ENCODE measurements at places on chromosomes 11 and 22.

GRCh38 chr11:118882491-118882890 lies 1.2 kb upstream of the CXCR5 start:
- no peaks in the 10 kb centered on the region for H3K36me3 ChIP-seq
- no peak overlapping the region for H3K4me3 ChIP-seq
- no peak for DNase-seq

DNA sequence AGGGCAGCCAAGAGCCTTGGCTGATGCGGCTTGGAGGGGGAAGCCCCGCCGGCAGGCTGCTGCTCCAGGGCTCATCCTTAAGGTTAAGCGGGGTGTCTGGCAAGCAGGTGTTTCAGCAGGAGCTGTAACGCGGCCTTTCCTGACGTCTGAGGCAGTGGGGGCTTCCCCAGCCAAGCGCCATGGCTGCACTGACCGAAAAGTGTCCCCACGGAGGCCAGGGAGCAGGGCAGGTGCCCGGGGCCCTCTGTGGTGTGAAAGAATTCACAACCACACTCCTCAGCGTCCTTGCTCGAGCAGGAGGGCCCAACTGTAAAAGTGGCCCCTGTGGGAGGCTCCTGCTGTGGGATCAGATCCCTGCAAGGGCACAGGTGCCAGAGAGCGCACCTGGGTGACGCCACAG lies 79.2 kb downstream of the DHCR7 start:
- H3K4me3 ChIP-seq: no peak overlapping the region
- no peaks in the 10 kb centered on the region for H3K27me3 ChIP-seq
- no peaks in the 10 kb centered on the region for H3K36me3 ChIP-seq

GRCh38 chr11:121792185-121792584 lies 323.8 kb downstream of the BLID start:
- H3K27ac ChIP-seq: no peak overlapping the region
- no peaks in the 10 kb centered on the region for H3K4me1 ChIP-seq
- DNase-seq: no peak
- H3K27me3 ChIP-seq: no peaks in the 10 kb centered on the region
- H3K36me3 ChIP-seq: no peaks in the 10 kb centered on the region

- peak; percentile 61 for DNase-seq
- H3K4me1 ChIP-seq: peaks cover 99% of the 10 kb centered on the region
- peak overlapping the region; percentile 30 for H3K4me3 ChIP-seq
- H3K27me3 ChIP-seq: no peaks in the 10 kb centered on the region
- peaks cover 64% of the 10 kb centered on the region for H3K36me3 ChIP-seq
Measured at GRCh38 chr22:46089426-46090035, 60.8 kb upstream of the PPARA start.

GRCh38 chr22:37455896-37456295 lies 28.6 kb upstream of the ELFN2 start:
- H3K27me3 ChIP-seq: no peaks in the 10 kb centered on the region
- no peaks in the 10 kb centered on the region for H3K36me3 ChIP-seq
- DNase-seq: no peak
- H3K4me1 ChIP-seq: peaks cover 5% of the 10 kb centered on the region

DNA sequence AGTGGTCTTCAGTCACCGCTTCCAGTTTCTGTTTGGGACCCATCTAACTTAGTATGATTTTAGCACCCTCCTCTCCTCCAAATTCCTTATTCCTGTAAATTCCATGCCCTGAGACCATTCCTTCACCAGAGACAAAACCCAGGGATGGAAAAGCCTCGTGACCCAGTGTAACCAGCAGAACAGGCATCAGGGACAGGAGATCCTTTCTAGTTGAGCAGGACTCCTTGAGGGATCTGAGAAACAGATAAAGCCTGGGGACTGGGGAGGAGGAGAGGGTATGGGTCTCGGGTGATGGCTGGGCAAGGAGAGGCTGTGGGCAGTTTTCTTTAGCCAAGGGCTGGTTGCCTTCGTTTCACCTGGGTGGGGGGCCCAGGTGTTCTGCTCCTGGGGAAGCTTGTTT lies 40.9 kb downstream of the TEAD1 start:
- no peak overlapping the region for H3K27ac ChIP-seq
- no peaks in the 10 kb centered on the region for H3K4me1 ChIP-seq
- H3K36me3 ChIP-seq: no peaks in the 10 kb centered on the region
- no peak for DNase-seq
- no peaks in the 10 kb centered on the region for H3K27me3 ChIP-seq

DNA sequence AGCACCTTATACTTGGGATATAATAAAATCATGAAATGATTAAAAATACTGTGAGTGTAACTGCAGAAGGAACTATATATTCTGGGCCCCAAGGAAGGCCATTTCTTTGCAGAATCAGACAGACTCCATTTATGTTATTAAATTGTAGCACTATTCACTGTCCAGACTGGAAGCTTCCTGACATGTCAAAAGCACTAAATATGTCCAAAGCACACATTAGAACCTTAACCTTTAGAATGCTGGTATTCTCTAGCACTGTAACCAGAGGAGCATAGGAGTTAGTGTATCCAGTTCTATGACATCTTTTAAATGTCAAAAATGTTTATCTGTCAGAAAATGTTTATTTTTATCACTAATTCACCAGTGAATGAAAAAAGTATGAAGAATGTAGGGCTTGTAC lies 246.9 kb downstream of the CADM1 start:
- H3K27me3 ChIP-seq: no peaks in the 10 kb centered on the region
- no peak overlapping the region for H3K4me3 ChIP-seq
- no peak overlapping the region for H3K27ac ChIP-seq

DNA sequence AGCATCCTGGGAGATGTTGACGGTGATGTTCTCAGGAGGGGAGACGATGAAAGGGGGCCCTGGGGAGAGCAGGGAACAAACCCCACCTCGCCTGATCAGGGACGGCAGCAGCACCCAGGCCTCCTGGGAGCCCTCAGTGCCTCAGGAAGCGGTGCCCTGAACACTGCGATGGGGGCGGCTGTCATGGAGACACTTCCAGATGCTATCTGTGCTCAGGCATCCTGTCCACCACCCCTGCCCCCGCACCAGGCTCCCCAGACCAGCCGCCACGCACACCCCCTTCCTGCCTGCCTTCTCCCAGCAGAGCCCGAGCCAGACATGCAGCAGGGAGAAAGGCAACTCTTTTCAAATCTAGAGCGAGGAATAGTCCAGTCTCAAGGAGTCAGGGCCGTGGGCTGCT lies 20.6 kb downstream of the IGSF9B start:
- no peaks in the 10 kb centered on the region for H3K27me3 ChIP-seq
- no peaks in the 10 kb centered on the region for H3K4me1 ChIP-seq
- no peak overlapping the region for H3K27ac ChIP-seq
- H3K36me3 ChIP-seq: no peaks in the 10 kb centered on the region

DNA sequence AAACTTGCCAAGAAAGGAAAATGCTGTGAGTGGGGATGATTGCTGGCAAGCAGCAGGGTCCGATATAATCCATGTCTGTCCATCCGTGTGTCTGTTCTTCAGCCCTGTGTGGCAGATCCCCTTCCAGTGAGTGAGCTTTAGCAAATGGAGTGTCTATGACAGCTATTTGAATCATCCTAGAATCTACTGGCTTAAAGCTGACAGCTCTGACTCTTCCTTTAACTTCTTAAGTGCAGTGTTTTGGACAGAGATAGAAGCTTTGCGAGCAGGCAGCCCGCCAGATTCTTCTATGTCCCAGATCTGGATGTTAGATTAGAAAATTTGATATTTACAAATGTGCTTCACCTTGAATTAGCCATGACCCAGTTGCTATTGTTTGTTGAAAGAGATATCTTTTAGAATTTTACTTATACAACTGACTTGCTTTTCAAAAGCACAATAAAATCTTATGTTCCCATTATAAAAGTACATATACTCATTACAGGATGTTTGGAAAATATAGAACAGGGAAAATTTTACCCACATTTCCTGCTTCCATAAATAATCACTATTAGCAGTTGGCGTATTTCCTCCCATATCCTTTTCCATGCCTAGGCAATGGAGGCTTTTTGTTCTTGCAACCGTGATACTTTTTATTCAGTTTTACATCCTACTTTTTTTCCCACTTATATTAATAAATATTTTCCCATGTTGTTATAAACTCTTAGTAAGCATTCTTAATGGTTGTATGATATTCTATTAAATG lies 124.5 kb downstream of the COMMD9 start:
- H3K36me3 ChIP-seq: no peaks in the 10 kb centered on the region
- H3K4me1 ChIP-seq: peaks cover 9% of the 10 kb centered on the region
- no peak for DNase-seq
- no peak overlapping the region for H3K27ac ChIP-seq

- no peak overlapping the region for H3K4me3 ChIP-seq
- no peaks in the 10 kb centered on the region for H3K4me1 ChIP-seq
- H3K36me3 ChIP-seq: no peaks in the 10 kb centered on the region
- no peaks in the 10 kb centered on the region for H3K27me3 ChIP-seq
- H3K27ac ChIP-seq: no peak overlapping the region
Measured at GRCh38 chr11:124608147-124608546, 3.1 kb upstream of the PANX3 start.

DNA sequence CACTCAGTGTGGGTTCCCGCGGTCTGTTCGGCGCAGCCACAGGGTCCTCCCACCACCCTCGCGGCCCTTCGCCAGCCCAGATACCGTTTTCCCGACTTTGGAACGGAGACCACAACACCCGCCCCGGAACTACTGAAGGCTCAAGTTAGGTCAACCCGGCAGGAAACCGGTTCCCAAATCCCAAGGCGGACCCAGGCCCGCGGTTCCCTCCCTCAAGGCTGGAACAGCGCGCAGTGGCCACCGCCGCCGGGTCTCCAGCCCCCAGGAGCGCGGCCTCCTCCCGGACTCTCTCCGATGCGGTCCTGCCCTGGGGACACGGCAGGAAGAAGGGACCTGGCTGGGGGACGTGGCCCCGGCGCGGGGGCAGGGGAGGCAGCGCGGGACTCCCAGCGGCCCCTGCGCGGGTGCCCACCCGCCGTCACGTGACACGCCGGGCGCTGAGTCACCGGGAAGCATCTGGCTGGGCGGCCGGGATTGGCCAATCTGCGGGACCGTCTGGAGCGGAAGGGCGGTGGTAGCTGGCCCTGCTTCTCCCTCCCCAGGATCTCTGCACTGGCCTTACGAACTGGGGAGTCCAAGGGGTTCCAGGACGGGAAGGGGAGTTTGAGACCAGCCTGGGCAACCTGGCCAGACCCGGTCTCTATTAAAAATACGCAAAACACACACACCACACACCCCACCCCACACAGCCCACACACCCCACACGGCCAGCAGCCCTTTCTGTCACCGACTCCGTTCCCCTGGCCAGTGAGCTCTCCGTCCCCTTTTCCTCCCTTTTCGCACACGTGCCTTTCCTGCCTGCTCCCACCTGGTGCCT lies 21.5 kb upstream of the MALAT1 start:
- DNase-seq: peak; percentile 99
- peak overlapping the region; percentile 99 for H3K27ac ChIP-seq
- peak overlapping the region; percentile 73 for H3K4me3 ChIP-seq
- no peaks in the 10 kb centered on the region for H3K27me3 ChIP-seq

DNA sequence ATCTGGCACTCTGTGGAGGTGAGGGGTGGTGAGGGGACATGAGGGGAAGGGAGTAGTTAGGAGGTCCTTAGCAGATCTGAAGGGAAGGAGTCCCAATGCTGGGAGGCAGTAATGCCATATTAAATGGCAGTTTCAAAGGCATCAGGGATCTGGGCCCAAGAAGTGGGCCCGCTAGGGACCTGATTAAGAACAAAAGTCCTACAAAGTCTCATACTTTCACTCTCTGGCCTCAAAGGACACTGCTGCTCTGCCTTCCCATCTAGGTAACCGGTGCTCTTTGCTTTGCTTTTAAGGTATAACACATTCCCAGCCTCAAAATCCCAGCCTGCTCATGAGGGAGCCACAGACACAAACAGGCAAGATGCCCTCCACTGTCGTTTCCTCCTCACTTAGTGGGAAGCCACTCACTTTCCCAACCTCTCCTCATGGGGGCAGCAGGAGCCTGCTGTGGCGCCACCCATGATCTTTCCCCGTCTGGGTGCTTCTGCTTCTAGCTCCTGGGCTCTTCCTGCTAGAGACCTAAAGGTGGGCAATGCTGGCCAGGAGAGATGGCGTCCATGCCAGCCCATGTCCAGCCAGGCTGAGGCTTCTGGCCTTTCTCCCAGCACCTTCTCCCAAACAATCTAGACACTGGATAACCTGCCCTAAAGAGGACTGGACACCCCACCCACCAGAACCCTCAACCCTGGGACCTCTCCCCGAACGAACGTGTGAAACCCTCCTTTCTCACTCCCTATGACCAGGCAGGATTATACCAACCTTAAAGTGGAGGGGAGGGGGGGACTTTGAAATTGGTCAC lies 68.3 kb downstream of the PLEKHA7 start:
- DNase-seq: peak; percentile 77
- H3K27me3 ChIP-seq: no peaks in the 10 kb centered on the region
- H3K4me1 ChIP-seq: no peaks in the 10 kb centered on the region
- no peak overlapping the region for H3K27ac ChIP-seq
- no peak overlapping the region for H3K4me3 ChIP-seq

GRCh38 chr11:113555071-113555619 lies 79.9 kb upstream of the DRD2 start:
- no peaks in the 10 kb centered on the region for H3K27me3 ChIP-seq
- H3K36me3 ChIP-seq: no peaks in the 10 kb centered on the region

GRCh38 chr22:44823396-44823795 lies 71.0 kb downstream of the ARHGAP8 start:
- H3K27me3 ChIP-seq: peaks cover 9% of the 10 kb centered on the region
- DNase-seq: no peak
- H3K36me3 ChIP-seq: no peaks in the 10 kb centered on the region
- no peak overlapping the region for H3K4me3 ChIP-seq

- no peak overlapping the region for H3K4me3 ChIP-seq
- H3K27ac ChIP-seq: no peak overlapping the region
- H3K4me1 ChIP-seq: peaks cover 9% of the 10 kb centered on the region
- no peaks in the 10 kb centered on the region for H3K27me3 ChIP-seq
Measured at GRCh38 chr11:82864268-82864667, 36.0 kb downstream of the PRCP start.

DNA sequence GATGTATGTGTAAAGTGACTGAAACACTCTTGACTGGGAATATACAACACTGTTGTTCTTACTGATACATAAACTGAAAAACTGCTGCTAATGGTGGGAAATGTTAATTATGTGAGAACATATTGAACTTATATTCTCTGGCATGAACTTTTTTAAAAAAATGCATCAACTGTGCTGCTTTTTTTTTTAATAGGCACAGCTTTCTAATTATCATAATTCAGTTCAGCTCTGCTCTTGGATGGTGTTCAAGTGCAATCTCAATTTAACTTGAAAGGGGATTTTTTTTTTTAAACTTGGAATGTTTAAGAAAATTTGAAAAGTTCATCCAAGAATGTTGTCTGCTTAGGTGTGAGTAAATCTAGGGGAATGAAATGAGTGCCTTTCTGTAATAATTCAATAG lies 5.2 kb downstream of the TEAD1 start:
- no peak for DNase-seq
- H3K4me3 ChIP-seq: no peak overlapping the region
- H3K4me1 ChIP-seq: peaks cover 24% of the 10 kb centered on the region
- no peaks in the 10 kb centered on the region for H3K27me3 ChIP-seq

DNA sequence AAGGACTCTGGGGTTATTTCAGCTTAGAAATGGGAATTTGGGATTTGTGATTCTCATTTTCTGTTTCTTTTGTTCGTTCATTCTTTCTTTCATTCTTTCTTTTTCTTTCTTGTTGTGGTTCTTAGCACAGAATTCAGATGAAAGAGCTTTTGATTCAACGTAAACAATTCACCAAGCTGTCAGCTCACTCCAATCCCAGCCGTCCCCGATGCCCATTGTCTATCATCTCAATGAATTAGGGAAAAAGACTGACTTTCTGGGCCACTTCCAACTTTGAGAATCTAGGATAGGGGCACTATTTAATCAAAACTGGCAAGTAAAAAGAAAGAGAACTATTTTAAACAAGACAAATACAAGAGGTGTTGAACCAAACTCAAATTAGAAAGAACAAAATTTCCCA lies 25.1 kb upstream of the TMA7B start:
- H3K27ac ChIP-seq: no peak overlapping the region
- no peak overlapping the region for H3K4me3 ChIP-seq
- DNase-seq: no peak
- H3K36me3 ChIP-seq: no peaks in the 10 kb centered on the region
- H3K4me1 ChIP-seq: no peaks in the 10 kb centered on the region

All from upper lobe of right lung (tissue), 1 donor.